ENCODE measurements at places on chromosomes 1 and 21. TPM values are rescaled to one million over a fixed set of nuclear protein-coding genes. Genes with fewer than 3 reads are reported as not detected.

GRCh38 chr1:213979751-213980586, 7.8 kb upstream of the PROX1 start:
- no peak for DNase-seq

The DIO1 gene
- polyA plus RNA-seq: not detected

DNA sequence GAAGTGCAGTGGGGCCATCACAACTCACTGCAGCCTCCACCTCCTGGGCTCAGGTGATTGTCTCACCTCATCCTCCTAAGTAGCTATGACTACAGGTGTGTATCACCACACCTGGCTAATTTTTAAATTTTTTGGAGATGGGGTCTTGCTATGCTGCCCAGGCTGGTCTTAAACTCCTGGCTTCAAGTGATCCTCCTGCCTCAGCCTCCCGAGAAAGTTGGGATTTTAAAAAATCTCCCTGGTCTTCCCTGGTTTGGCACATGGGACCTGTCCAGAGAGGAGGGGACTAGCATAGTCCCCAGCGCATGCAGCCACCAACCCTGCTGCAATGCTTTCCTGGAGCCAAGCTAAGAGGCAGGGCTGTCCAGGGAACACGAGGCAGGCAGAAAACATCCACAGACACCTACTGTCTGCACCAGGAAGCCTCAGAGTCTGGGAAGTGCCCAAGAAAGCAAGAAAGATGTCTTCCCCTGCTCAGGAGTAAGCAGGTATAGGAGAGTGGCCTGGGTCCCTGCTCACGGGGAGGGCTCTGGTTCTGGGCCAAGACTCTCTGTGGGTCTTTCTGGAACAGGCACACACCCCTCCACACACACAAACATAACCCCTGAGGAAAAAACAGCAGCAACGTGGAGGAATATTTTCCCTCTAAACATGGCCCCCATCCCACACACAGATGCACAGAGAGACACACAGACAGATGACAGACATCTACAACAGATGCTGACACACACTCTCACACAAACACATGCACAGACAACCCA, 30.8 kb downstream of the ECE1 start:
- DNase-seq: no peak

DNA sequence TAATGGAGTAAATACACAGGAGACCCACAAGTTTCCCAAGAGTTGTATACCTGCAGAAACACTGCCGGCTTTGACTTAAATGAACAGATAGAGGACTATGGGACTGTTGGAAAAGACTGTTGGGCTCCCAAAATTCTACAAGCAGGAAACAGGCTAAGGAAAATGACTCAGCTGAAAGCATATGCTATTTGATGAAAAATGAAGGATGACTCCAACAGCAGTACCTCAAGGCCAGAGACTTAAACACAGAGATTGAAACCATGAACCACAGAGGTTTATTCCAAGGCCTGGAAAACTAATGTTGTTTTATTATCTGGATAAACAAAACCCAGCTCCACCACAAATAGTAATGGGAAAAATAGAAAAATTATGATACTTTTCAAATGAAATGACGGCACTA, 187.7 kb downstream of the TNFSF18 start:
- no peak for DNase-seq

DNA sequence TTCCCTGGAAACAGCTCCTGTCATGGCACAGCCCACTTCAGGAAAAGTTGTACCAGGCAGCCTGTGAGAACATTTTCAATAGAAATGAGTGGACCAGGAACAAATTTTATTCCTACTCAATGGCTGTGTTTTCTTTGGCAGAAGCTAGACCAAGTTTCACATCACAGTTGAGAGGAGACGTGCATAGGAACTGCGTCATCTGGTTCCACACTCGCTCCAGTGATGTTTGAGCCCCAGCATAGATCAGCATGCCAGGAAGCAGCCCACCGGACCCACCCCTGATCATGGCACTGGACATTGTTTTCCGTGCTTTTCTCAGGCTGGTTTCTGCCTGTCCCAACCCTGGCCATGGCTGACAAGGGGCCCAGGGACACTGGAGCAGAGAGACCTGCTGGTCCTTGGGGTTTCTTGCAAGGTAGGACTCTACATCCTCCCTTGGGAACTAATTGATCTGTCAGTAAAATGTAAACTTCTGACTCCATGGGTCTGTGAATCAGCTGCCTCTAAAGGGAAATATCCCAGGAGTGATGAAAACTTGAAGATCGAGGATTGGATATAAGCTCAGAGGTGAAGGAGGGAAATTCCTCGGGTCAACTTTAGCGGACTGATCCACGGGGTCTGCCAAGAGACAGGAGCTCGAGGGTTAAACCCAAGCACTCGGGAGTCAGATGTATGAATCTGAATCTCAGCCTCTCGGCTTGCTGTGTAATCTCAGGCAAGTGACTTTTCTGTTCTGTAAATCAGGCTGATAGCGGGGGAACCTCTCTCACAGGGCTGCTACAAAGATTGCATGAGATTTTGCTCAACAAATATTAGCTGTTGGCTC, 35.7 kb downstream of the NEK2 start:
- peak; percentile 71 for DNase-seq

The JMJD4 gene
- 20.1 TPM for polyA plus RNA-seq

The VHLL gene
- not detected for polyA plus RNA-seq

- no peak for DNase-seq
Measured at GRCh38 chr1:237748171-237748960, 142.4 kb downstream of the ZP4 start.

- no peak for DNase-seq
Measured at GRCh38 chr1:164087906-164088453, 471.0 kb upstream of the PBX1 start.

The FMOD gene
- 5.4 TPM for polyA plus RNA-seq

- DNase-seq: no peak
Measured at GRCh38 chr1:64959986-64960385, 6.4 kb downstream of the JAK1 start.

The ORC1 gene
- polyA plus RNA-seq: 2.3 TPM

The MFAP2 gene
- polyA plus RNA-seq: 43.9 TPM

GRCh38 chr1:189312499-189312898, 1165.2 kb downstream of the BRINP3 start:
- no peak for DNase-seq

- DNase-seq: peak; percentile 27
Measured at GRCh38 chr1:201348211-201348566, 29.3 kb downstream of the TNNT2 start.

- no peak for DNase-seq
Measured at GRCh38 chr1:59604191-59604590, 210.6 kb upstream of the HOOK1 start.

DNA sequence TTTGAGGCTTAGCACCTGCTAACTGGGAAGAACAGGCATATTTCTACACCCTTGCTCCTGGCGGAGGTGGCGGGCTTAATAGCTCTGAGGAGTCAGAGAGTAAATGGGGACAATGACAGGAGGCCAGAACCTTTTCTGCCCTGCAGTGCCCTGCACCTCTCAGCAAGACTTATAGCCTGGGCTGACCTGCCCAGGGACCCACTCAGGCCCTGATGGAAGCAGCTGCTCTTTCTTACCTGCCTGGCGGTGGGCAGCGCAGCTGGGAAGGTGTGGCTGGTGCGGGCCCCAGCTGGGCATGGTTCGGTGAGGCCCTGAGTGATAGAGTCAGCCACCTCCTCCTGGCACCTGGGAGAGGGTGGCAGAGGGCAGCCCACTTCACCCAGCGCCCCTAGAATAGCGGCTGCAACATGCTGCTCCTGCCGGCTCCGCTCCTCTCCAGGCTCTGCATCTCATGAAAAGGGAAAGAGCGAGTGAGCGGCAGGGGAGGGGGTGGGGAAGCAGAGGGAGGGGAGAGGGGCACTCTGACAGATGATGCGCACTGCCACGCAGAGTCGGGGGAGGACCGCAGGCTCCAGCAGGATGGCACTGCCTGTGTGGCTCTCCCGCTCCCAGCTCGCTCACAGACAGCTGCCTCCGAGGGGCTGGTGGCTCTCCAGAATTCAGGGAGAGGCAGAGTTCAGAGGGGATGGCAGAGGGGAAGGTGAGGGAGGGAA, at the start of gene RGS8:
Gene RGS8, minus strand, starts transcription at position 472 of the 713 bp plus-strand sequence. CDS start 14,938 bp downstream, outside the sequence.
- no peak for DNase-seq

DNA sequence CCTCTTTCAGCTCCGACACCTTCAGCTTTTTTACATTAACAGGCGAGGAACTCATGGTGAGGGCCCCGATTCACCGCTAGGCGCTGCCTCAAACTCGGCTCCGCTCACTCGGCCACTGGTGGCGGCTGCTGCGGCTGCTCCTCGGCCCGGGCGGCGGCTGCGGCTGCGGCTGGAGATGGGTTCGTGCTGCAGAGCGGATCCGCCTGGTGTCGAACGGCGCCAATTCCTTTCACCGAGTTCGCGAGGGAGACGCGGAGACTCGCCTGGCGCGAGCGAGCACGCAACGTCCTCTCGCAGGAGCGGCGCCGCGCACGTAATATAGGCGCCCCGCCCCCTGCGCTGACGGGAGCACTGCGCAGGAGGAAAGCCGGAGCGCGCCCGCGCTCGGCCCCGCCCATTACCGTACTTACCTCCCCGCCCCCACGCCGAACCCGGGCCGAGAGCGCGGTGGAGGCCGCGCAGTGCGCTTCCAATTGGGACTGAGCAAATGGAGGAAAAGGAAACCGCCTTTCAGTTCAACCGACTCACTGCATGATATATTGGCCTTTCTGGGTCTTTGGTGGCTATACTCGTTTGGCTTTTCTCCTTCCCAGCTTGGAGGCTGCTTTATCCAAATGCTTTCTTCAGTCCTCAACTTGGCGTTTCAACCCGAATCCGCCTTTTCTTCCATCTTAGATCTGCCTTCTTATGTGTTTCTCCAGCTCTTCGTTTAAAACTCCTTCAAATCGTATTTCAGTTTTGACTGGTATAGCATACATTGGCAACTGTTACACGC, at the start of gene HNRNPU:
Gene HNRNPU, minus strand, starts transcription at position 291 of the 775 bp plus-strand sequence. Its CDS starts 236 bp downstream, at position 55.
- DNase-seq: peak; percentile 94

The C1orf141 gene
- polyA plus RNA-seq: not detected

GRCh38 chr1:54009406-54009805, 8.6 kb downstream of the LDLRAD1 start:
- DNase-seq: no peak

The TINAGL1 gene
- 0.36 TPM for polyA plus RNA-seq

DNA sequence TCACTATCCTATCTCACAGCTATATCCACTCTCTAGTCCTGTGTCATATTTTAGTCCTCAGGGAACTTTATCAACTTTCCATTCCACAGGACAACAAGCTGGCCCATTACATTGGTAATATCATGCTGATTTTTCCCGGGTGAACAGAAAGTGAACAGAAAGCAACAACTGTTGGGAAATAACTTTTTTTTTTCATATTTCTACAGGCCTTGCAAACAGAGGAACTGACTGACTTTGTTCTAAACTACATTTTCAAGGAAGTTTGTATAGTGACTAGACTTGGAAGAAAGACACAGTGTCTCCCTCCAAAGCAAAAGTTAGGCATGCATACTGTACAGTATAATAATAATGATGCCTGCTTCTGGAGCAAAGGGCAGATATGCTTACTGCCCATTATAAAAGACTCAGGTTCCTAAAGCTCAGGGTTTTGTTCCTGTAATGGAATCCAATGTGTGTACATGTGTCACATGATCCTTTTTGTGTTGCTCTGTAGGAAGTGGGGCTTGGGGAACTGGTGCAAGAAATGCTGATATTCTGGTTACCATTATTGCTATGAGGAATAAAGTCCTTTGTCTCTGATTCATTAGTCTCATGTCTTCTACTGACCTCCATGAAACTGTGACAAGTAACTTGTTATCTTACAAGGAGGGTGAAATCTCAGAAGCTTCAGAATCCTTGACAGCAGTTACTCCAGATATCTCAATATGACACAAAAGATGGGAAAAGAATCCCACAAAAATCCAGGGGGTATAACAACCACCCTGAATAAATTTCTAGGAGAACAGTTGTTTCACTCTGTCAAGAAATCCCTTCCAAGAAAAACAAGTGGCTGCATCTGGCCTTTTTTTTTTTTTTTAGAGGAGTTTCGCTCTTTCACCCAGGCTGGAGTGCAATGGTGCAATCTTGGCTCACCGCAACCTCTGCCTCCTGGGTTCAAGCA, 17.7 kb upstream of the NTPCR start:
- DNase-seq: no peak

DNA sequence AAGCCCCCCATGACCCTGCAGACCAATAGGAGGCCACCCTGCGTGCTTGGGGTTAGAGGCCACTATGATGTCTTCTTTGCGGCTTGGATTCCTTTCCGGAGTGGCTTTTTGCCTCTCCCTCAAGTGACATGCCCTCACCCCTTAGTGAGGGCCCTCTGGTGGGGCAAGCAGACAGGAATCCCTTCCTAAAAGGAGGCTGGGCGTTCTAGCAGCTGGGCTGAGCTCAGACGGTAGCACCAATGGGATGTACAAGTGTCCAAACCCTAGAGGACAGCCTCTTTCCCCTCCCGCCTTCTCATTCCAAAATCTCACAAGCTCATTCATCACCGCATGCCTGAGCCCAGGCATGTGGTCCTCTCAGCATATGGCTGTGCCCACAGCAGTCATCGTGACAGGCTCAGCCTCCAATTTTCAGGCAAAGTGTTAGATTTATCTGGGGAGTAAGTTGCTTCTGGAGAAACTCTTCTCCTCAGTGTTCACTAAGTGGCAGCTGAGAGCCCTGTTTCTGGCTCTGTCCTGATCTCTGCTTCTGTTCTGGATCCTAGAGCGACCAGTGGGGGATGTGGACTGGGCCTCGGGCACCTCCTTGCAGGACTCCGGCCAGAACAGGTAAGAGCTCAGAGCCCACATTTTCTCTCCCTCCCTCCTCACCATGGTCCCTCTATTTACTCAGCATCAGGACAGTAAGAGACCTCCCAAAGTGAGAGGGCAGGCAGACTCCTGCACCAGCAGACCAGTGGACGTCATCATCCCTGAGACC, 4.8 kb downstream of the KIAA1614 start:
- DNase-seq: no peak

- no peak for DNase-seq
Measured at GRCh38 chr1:214753236-214753852, 150.3 kb downstream of the CENPF start.

DNA sequence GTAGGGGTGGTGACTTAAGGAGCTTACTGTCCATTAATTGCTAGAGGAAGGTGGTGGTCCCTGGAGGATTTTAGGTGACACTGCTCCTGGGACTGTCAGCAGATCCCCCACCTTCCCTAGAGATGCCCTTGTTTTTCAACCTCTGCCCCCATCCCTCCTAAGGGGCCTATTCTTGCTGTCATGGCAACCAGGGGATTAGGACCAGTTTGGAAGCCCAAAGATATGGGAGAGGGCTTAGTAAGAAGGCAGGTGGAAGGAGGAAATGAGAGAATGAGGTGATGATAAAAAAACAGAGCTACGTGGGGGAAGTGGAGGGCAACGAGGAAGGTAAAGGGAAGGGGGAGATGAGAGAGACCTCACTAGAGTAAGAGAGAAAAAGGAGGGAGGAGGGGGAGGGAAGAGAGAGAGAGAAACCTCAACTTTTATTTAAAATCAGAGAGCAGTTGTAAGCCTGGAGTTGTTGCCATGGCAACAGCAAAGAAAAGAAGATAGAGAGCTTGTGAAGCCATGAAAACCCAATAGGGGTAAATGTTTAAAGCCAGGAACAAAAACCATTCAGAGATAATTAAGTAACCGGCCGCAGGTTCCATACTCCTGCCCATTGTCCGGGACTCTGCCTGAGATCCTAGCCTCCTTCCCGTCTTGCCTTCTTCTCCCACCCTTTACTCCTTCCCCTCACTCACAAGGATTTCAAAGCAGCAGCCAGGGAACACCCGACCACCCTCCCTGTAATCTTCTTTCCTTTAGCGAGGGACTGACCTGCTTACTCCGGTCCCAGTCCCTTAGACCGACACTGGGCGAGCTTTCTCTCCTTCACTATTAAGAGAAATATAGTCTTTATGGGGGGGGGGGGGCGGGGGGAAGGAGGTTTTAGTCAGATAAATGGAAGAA, 20.6 kb downstream of the KIRREL1 start:
- DNase-seq: no peak

The BRINP3 gene
- polyA plus RNA-seq: 0.09 TPM
